Activated naive CD4-positive, alpha-beta T cell treated with anti-CD3 and anti-CD28 coated beads, Interleukin-2, amount 50 U/mL, for 16 hours (primary cell): ENCODE measurements at places on chromosomes 11 and 22.

DNA sequence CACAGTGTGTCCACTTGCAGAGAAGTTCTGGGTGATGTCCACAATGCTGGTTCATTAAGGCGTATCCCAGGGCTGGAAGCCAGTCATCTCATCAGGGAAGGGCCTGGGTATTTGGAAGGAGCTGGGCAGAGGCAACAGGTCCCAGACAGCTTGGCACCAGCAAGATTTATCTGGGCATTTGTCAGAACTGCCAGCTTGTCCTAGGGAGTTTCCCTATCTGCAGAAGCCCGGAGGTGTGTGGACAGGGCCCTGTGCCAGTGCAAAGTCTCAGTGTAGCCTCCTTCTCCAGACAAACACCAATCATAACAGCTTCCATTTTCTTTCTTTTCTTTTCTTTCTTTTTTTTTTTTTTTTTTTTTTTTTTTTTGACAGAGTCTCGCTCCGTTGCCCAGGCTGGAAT, 125.3 kb upstream of the TIMP3 start:
- no peak for DNase-seq

DNA sequence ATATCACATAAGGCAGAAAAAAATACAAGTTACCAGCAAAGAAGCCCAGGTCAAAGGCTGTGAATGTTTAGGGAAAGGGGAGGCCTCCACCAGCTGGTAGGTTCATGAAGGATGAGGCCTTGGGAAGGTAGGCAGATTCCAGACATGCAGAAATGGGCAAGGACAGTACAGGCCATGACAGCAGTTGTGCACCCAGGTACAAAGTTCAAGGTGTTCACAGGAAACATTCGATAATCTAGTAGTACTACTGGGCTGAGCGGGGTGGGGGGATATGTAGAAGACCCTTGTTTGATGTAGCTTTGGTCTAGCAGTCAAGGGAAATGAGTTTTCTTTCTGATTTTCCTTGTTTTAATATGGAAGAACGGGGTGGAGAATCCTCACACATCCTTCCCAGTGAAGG, 152.8 kb upstream of the RASSF10 start:
- DNase-seq, result no peak

DNA sequence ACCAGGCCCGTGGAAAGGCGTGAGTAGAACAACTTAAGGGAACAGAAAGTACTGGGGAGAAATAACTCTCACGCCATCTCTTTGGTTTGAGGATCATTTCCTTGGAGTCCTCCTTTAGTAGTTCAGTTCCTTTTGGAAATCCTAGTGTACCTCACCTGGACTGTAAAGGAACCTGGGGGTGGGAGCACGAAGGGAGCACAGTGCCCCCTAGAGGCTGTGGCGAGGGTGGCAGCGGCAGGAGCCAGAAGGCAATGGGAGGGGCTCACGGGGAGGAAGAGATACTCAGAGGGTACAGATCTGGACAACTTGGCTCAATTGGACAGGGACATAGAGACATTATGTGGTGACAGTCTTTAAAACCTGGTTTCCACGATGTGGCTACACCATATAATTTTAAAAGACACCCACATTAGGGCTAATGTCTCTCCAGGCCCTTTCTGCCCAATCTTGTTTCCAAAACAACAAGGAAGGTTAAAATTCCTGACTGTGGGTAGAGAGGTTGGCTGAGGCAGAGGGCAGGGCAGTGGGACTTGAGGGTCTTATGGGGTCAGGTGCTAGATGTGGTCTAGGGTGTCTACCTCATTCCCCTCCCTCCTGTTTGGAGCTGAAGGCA, 87.0 kb downstream of the CSNK2A3 start:
- peak; percentile 45 for DNase-seq

GRCh38 chr11:65129649-65130441, 4.5 kb downstream of the SYVN1 start:
- no peak for DNase-seq

GRCh38 chr11:69080257-69080995, 31.7 kb downstream of the TPCN2 start:
- DNase-seq, result no peak
